ENCODE measurements at places on chromosomes 2 and 18.
A peak's percentile ranks its signal among the peaks of the same experiment; 100 is the strongest.

DNA sequence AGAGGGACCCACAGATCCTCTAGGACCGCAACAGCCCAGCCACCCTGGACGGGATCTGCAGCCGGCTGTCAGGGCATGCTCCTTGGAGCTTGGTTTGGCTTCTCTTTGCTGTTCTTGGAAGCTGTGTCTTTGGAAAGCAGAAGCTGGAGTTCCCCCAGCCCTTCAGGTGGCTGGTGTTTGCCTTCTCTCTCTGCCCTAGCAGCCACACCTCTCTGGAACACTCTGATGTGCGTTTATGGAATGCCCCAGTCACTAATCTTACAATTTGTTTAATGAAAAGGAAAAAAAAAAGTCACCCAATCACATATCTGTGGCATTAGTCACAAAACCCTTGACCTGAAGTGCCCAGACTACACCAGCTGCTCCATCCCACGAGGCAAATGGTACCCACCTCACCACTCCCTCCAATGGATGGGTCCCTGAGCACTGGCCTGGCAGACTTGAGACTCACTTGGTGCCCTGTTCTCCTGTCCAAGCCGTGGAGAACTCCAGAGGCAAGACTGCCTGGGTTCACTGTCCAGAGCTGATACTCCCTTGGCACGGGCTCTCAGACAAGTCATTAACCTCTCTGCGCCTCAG lies 70.2 kb upstream of the DAPL1 start:
- no peak for DNase-seq

GRCh38 chr2:98329549-98329948 lies 16.7 kb upstream of the CNGA3 start:
- DNase-seq: no peak

GRCh38 chr2:122213312-122213711 lies 457.9 kb downstream of the TSN start:
- no peak for DNase-seq

DNA sequence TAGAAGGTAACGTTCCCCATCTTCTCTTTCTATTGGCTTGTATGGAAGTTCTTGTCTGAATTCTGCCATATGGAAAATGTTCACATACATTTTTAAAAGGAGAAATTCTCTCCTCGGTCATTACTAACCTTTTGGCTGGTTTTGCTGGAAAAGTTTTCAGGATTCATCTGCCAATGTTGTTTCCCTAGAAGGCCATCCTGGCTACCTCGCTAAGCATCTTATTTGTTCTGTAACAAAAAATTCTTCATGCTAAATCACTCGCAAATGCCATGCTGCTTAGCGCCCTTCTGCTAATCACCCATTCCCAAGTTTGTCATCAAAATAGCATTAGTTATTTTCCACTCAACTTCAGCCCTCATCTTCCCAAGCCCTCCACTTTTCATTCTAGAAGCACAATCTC lies 262.0 kb downstream of the SLC8A1 start:
- no peak for DNase-seq

DNA sequence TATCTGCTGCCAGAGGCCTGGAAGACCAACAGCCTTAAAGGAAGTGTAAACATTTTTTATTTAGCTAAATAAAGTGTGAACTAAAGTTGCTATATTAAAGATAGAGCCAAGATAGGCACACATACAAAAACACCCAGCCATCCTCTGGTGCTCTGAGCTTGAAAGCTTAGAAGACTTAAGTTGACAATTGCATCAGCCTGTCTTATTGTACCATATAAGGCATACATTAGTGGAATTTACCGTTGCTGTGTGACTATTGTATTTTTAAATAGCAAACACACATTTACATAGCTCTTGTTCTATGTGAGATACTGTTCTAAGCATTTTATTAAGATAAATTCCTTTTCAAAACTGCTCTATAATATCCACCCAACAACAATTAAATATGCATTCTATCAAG lies 736.6 kb upstream of the ZEB2 start:
- DNase-seq: no peak

DNA sequence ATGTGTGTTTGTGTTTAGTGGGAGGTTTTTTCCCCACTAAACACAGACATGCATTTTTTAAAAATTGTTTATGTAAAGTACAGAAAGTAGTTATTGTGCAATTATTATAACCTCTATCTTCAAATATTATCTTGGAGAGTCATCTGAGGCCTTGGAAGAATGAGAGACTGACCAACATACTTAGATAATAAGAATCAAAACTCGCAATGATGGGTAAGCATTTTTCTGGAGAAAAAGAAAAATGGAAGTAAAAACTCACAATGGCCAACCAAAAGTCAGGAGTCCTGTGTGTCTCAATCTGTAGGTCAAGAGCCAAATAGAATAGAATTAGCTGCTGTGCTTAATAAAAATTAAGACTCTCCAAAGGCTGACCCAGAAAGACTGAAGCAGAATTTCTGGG lies 43.0 kb downstream of the MEMO1 start:
- no peak for DNase-seq

GRCh38 chr2:233353101-233353768 lies 1.1 kb upstream of the DGKD start:
- DNase-seq: no peak

DNA sequence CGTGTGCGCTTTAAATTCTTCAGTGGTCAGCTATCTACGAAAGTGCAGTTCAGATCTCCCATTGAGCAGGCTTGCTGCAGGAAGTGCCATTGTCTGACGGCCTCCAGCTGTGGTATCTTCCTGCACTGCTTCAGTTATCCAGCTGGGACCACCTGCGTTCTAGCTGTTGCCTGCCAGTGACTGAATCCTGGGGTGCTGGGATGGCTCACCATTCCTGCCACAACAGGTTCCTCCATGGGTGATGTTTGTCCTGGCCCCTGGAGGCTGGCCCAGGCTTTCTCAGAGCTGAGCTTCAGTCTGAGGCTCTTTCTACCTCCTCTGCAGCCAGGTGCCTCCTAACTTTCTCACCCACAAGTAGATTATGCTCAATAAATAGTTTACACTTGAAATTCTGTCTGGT lies 498.5 kb upstream of the HS6ST1 start:
- DNase-seq: no peak

- DNase-seq: no peak
These were observed 139.6 kb upstream of the RGPD4 start for GRCh38 chr2:107687073-107687472.

GRCh38 chr2:159088906-159089305 lies 120.5 kb downstream of the TANC1 start:
- DNase-seq: no peak

GRCh38 chr18:37574113-37574512 lies 8.5 kb upstream of the CELF4 start:
- no peak for DNase-seq

DNA sequence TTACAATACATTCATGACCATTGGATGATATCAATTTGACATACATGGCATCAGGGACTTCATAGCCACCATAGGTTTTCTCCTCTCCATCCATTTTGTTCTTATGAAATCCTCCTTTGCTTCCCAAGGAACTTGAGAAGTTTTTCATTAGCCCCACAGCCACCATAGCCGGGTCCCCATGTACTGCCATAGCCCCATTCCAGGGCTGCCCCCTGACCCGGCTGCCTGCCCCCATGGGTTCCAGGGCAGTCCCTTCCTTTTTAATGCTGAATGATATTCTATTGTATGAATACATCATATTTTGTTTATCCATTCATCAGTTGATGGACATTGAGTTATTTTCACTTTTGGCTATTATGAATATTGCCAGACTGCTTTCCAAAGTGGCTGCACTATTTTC lies 20.4 kb downstream of the ATP6V1B1 start:
- DNase-seq: no peak

GRCh38 chr2:47301277-47301618 lies 101.7 kb upstream of the MSH2 start:
- no peak for DNase-seq

DNA sequence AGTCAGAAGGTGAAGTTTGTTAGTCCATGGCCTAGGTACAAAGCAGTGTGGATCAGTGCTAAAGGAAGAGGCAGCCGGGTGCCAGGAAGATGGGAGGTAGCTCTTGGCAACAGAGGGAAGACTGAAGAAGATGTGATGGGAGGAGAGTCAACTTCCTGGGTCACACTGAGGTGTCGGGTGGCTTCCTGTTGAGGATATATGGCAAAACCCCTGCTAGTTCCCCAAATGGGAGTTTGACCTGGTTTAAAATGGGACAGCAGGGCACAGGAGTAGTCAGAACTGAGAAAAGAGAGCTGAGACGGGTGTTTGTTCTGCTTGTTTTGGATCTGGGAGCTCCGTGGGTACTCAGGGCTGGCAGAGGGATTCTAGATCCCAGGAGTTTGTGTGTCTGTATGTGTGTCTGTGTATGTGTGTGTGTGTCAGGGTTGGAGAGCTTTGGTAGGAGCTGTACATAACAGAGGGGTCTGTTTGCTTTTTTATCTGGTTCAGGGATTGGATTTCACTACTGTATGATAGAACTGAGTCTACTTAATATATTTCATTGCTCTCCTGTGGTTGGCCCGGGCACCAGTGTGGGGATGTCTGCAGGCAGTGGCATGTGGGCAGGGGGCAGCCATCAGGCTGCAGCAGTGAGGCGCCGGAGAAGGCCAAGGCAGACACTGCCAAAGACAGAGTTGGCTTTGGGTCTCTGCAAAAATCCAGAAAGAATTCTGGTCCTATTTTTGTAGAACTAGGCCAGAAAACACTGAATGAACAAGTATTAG lies 17.1 kb downstream of the MXD1 start:
- no peak for DNase-seq

- DNase-seq: no peak
These were observed 439.5 kb downstream of the ZNF516 start for GRCh38 chr18:76055578-76055977.

DNA sequence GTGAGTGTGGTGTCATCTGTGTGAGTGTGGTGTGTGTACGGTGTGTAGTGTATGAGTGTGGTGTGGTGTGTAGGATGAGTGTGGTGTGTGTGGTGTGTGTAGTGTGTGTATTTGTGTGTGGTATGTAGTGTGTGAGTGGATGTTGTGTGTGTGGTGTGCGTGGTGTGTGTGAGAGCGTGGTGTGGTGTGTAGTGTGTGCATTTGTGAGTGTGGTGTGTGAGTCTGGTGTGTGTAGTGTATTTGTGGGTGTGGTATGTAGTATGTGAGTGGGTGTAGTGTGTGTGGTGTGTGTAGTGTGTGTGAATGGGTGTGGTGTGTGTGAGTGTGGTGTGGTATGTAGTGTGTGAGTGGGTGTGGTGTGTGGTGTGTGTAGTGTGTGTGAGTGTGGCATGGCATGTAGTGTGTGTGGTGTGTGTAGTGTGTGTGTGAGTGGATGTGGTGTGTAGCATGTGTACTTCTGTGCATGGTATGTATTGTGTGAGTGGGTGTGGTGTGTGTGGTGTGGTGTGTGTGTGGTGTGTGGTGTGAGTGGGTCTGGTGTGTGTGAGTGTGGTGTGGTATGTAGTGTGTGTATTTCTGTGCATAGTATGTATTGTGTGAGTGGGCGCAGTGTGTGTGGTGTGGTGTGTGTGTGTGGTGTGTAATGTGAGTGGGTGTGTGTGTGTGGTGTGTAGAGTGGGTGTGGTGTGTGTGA lies 227.8 kb downstream of the BCL2 start:
- no peak for DNase-seq

DNA sequence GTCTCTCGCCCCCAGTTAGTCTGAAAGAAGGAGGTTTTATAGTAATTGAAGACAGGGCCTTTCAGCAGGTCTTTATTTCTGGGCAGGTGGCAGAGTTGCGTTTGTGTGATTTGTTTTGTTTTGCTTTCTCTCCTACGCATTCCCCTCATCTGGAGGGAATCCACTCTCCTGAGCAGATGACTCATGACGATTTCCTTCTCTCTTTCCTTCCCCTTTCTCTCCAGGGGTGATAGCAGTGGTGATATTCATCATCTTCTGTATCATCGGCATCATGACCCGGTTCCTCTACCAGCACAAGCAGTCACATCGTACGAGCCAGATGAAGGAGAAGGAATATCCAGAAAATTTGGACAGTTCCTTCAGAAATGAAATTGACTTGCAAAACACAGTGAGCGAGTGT lies 888.8 kb downstream of the CNTNAP5 start:
- DNase-seq: no peak

- DNase-seq: no peak
These were observed 70.7 kb downstream of the TIMM21 start for GRCh38 chr18:74219056-74219455.

DNA sequence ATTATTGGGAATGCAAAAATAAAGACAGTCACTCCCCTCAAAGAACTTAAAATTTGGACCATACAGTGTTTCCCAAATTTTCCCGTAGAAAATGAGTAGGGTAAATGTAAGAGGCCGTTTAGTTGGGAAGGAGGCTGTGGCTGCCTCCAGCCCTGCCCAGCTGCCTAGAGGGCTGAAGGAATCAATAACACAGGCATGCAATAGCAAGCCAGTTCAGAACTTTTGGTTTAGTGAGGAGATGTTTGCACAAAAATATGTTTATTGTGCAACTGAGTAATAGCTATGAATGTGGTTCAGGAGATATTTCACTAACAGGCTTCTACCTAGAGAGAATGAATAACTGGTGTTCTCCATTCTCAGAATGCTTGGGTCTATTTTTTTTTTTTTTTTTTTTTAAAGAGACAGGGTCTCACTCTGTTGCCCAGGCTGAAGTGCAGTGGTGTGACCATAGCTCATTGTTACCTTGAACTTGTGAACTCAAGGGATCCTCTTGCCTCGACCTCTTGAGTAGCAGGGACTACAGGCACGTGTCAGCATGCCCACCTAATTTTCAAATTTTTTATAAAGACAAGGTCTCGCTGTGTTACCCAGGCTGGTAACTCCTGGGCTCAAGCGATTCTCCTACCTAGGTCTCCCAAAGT lies 23.6 kb downstream of the UGP2 start:
- no peak for DNase-seq

- peak; percentile 15 for DNase-seq
These were observed 266.2 kb downstream of the FIGN start for GRCh38 chr2:163469561-163469962.

DNA sequence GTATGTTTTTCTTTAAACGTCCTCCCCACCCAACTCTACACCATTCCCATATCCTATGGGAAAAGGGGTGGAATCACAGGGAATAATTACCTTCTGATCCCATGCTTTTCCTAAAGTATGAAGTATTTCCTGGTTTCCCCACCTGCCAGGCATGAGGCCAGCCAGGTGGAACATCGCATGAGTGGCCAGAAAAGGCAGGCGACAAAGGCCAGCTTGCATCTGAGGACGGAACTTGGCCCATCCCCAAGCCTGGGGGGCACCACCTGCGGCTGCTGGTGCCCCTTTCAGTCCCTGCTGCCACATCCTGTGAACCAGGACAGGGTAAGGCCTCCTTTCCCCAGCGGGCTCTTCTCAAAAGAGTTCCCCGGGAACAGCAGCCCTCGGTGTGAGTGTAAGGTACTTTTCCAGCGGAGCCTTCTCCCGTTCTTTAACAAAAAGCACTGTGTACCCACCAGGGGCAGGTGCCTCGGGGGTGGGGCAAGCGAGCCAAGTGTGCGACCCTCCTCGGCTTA lies 1.2 kb upstream of the ERFE start:
- no peak for DNase-seq
